ENCODE measurements at places on chromosomes 11 and 22. TPM values are rescaled to one million over a fixed set of nuclear protein-coding genes. Genes with fewer than 3 reads are reported as not detected.
A peak's percentile ranks its signal among the peaks of the same experiment; 100 is the strongest.

The KCNA4 gene
- under 0.01 TPM for total RNA-seq

The LGALS12 gene
- not detected for total RNA-seq

- H3K27ac ChIP-seq, result no peak overlapping the region
- peaks cover 26% of the 10 kb centered on the region for H3K27me3 ChIP-seq
- H3K36me3 ChIP-seq, result no peaks in the 10 kb centered on the region
- H3K4me3 ChIP-seq, result no peak overlapping the region
- no peak for DNase-seq
Observed at GRCh38 chr22:22182990-22183264, 61.7 kb upstream of the VPREB1 start.

- H3K27ac ChIP-seq, result no peak overlapping the region
- no peak overlapping the region for H3K4me3 ChIP-seq
- DNase-seq, result peak; percentile 71
Observed at GRCh38 chr11:532986-533585, 2.3 kb downstream of the HRAS start.

GRCh38 chr11:72781063-72781312, 12.9 kb downstream of the STARD10 start:
- H3K36me3 ChIP-seq, result no peaks in the 10 kb centered on the region
- peaks cover 13% of the 10 kb centered on the region for H3K27me3 ChIP-seq
- peaks cover 3% of the 10 kb centered on the region for H3K4me1 ChIP-seq

GRCh38 chr11:66386171-66387069, 14.9 kb upstream of the SLC29A2 start:
- H3K27ac ChIP-seq, result no peak overlapping the region
- H3K4me3 ChIP-seq, result peak overlapping the region; percentile 65
- DNase-seq, result peak; percentile 90

DNA sequence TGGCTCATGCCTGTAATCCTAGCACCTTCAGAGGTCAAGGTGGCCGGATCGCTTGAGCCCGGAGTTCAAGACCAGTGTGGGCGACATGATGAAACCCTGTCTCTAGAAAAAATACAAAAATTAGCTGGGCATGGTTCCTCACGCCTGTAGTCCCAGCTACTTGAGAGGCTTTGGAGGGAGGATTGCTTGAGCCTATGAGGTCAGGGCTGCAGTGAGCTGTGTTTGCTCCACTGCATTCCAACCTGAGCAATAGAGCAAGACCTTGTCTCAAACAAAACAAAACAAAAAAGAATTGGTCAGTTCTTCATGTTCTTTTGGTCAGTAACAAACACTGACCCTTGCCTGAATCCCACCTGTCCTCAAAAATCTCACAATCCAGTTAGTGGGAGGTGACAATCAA, 36.7 kb upstream of the VSTM5 start:
- H3K36me3 ChIP-seq, result no peaks in the 10 kb centered on the region
- H3K4me3 ChIP-seq, result no peak overlapping the region
- peaks cover 18% of the 10 kb centered on the region for H3K27me3 ChIP-seq
- H3K27ac ChIP-seq, result no peak overlapping the region

DNA sequence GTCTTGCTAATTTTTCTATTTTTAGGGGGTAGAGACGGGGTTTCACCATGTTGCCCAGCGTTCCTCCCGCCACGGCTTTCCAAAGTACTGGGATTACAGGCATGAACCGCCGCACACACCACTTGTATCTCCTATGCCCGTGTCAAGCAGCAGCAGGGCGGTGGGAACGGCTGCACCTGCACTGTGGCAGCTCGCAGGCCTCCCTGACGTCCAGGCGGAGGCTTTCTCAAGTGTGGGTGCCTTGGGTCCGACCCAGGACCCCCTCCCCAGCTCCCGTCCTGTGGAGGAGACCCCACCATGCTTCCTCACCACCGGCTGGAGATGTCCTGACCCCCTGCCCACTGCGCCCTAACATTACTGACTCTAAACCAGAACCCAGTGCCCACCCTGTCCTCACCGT, 25.7 kb downstream of the TSPAN4 start:
- peaks cover 2% of the 10 kb centered on the region for H3K4me1 ChIP-seq
- no peak overlapping the region for H3K4me3 ChIP-seq
- no peak for DNase-seq
- no peak overlapping the region for H3K27ac ChIP-seq

- H3K27me3 ChIP-seq, result no peaks in the 10 kb centered on the region
- H3K4me3 ChIP-seq, result no peak overlapping the region
- H3K36me3 ChIP-seq, result no peaks in the 10 kb centered on the region
- DNase-seq, result no peak
- no peaks in the 10 kb centered on the region for H3K4me1 ChIP-seq
Observed at GRCh38 chr11:117593065-117593464, 204.0 kb downstream of the DSCAML1 start.

DNA sequence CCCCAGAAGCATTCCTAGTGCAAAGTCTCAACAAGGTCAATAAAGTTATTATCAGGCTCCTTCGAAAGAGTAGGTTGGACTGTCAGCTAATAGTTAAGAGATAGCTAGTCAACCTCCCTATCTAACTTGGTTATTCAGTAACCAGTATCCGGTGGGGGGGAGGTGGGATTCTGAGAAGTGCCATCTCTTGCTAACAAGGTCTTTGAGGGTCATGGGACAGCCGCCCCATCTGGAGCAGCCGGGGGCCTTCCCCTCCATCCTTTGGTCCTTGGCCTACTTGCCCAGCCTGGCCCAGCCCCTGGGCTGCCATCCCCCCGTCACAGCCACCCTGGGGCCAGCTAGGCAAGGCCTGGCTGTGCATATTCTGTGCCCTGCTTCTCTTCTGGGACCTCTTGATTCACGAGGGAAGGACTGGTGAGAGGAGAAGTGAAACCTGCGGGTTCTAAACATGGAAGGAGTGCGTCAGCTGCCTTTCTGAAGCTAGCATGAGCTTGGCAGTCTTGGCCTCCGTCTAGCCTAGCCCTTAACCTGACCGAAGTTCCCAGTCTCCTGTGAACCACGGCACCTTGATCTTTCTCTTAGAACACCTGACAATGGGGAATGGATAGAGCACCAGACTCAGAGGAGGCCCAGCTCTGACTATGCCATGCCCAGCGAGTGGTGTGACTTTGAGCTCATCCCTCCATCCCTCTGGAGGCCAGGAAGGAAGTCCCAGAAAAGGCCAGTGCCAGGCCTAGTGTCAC, 9.3 kb downstream of the SLC37A2 start:
- peaks cover 10% of the 10 kb centered on the region for H3K4me1 ChIP-seq
- no peaks in the 10 kb centered on the region for H3K27me3 ChIP-seq
- H3K27ac ChIP-seq, result no peak overlapping the region

DNA sequence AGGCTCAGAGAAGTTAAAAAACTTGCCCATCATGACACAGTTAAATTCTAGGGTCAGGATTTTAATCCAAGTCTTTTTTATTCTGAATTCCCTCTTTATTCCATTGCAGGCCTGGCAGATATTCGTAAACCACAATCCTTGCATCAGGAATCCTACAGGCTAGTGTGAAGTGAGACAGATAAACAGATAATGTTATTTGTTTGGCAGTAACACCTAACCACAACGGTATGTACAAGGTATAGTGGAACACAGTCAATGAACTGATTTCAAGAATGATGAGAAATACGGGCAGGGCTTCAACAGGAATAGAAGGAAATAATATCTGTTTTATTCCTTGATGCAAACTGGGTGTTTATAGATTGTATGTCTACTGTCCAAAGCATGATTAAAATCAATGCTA, 32.0 kb upstream of the NARS2 start:
- H3K36me3 ChIP-seq, result no peaks in the 10 kb centered on the region
- H3K4me3 ChIP-seq, result no peak overlapping the region
- no peak for DNase-seq
- no peaks in the 10 kb centered on the region for H3K4me1 ChIP-seq

- no peak overlapping the region for H3K27ac ChIP-seq
- H3K4me1 ChIP-seq, result peaks cover 24% of the 10 kb centered on the region
- H3K27me3 ChIP-seq, result peaks cover 16% of the 10 kb centered on the region
- no peak for DNase-seq
- H3K36me3 ChIP-seq, result no peaks in the 10 kb centered on the region
- H3K4me3 ChIP-seq, result no peak overlapping the region
Observed at GRCh38 chr11:128580612-128581011, 6.7 kb downstream of the ETS1 start.

GRCh38 chr22:20257212-20258020, 10.7 kb downstream of the RTN4R start:
- no peak for DNase-seq
- peaks cover 3% of the 10 kb centered on the region for H3K4me1 ChIP-seq
- H3K27ac ChIP-seq, result no peak overlapping the region
- H3K4me3 ChIP-seq, result no peak overlapping the region

GRCh38 chr11:93543292-93543977, at the start of gene SMCO4:
TSS of gene SMCO4 (minus strand) at chr11:93543391. CDS start at chr11:93479189, 64,202 bp downstream.
- H3K4me3 ChIP-seq, result peak within 1 kb of the TSS; percentile 78
- peaks cover 5% of the 10 kb centered on the region for H3K27me3 ChIP-seq
- peaks cover 12% of the 10 kb centered on the region for H3K4me1 ChIP-seq
- H3K36me3 ChIP-seq, result no peaks in the 10 kb centered on the region
- peak within 1 kb of the TSS; percentile 19 for H3K27ac ChIP-seq

GRCh38 chr22:22927888-22928665, 40.5 kb downstream of the IGLL5 start:
- DNase-seq, result no peak
- no peaks in the 10 kb centered on the region for H3K27me3 ChIP-seq
- no peaks in the 10 kb centered on the region for H3K4me1 ChIP-seq
- H3K27ac ChIP-seq, result no peak overlapping the region

GRCh38 chr11:59862252-59862651, 4.0 kb downstream of the TCN1 start:
- H3K4me3 ChIP-seq, result no peak overlapping the region
- no peaks in the 10 kb centered on the region for H3K36me3 ChIP-seq
- no peaks in the 10 kb centered on the region for H3K4me1 ChIP-seq

GRCh38 chr11:113532697-113533424, 57.7 kb upstream of the DRD2 start:
- no peak overlapping the region for H3K27ac ChIP-seq
- H3K36me3 ChIP-seq, result no peaks in the 10 kb centered on the region
- peaks cover 7% of the 10 kb centered on the region for H3K4me1 ChIP-seq
- H3K27me3 ChIP-seq, result peaks cover 10% of the 10 kb centered on the region
- no peak overlapping the region for H3K4me3 ChIP-seq

Data from osteoblast (primary cell).